Activated naive CD8-positive, alpha-beta T cell treated with anti-CD3 and anti-CD28 coated beads, Interleukin-2, amount 50 U/mL, for 24 hours (primary cell): ENCODE measurements at places on chromosomes 4 and X.

GRCh38 chrX:118536204-118536603 lies 40.6 kb downstream of the DOCK11 start:
- H3K4me1 ChIP-seq, result peaks cover 74% of the 10 kb centered on the region
- H3K36me3 ChIP-seq, result peaks cover 7% of the 10 kb centered on the region
- no peak for DNase-seq
- peak overlapping the region; percentile 90 for H3K27ac ChIP-seq
- no peaks in the 10 kb centered on the region for H3K27me3 ChIP-seq

GRCh38 chrX:31323658-31324057 lies 251.8 kb upstream of the FTHL17 start:
- H3K4me1 ChIP-seq, result no peaks in the 10 kb centered on the region
- no peak overlapping the region for H3K27ac ChIP-seq
- H3K4me3 ChIP-seq, result no peak overlapping the region

DNA sequence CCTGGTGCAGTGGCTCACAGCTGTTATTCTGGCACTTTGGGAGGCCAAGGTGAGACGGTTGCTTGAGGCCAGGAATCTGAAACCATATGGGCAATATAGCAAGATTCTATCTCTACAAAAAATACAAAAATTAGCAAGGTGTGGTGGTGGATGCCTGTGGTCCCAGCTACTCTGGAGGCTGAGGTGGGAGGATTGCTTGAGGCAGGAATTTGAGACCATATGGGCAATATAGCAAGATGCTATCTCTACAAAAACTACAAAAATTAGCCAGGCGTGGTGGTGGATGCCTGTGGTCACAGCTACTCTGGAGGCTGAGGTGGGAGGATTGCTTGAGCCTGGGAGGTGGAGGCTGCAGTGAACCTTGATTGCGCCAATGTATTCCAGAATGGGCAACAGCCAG lies 2.3 kb downstream of the ADGRG4 start:
- H3K4me3 ChIP-seq, result no peak overlapping the region
- peaks cover 2% of the 10 kb centered on the region for H3K27me3 ChIP-seq
- no peak for DNase-seq

DNA sequence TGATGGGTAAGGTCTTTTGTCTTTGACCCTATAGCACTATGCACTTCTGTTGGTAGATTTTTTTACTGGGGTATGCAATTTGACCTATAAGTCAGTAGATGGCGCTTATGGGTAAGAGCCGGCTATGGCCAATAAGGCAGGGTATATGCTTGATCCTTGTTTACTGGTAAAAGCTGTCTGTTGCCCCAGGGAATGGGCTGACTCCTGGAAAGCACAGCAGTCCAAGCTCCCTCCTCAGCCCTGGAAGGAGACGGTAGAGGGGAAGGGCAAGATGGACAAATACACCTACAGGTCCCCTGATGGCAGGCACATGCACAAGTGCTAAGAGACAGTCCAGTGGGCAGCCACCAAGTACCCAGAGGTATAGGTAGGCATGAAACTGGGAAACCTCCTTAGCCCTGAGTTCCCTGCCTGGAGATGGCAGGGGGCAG lies 63.7 kb downstream of the ADAMTS3 start:
- H3K4me1 ChIP-seq, result no peaks in the 10 kb centered on the region
- H3K27me3 ChIP-seq, result no peaks in the 10 kb centered on the region
- no peaks in the 10 kb centered on the region for H3K36me3 ChIP-seq

DNA sequence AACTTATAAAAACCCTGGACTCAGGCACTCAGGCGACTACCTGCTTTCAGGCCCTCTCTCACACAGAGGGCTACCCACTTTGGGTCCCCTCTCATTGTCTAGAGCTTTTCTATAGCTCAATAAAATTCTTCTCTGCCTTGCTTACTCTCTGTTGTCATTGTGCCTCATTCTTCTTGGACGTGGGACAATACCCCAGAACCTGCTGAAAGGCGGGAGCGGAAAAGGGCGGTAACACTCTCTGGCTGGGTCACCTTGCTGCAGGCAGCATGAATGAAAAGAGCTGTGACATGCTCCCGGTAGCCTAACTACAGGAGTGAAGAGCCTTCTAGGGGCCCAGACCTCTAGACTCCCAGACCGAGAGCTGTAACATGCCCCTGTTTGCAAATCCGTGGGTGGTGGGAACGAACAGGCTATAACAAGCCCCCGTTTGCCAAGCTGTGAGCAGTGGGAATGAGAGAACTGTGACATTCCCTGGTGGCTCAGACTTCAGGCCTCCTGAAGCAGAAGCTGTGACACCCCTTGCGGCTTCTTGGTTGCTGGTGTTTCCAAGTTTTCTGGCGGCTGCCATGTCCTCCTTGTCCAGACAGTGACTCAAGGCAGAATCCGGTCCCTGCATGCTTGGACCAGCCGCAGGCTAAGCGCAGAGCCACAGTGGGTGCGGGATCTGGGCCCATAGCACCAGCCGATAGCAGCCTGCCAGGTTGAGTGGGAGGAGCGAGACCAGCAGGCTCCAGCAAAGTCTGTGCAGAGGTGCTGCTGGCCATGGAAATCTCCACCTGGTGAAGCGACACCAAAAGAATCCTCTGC lies 684.6 kb downstream of the ARAP2 start:
- H3K27me3 ChIP-seq, result no peaks in the 10 kb centered on the region
- no peaks in the 10 kb centered on the region for H3K36me3 ChIP-seq
- DNase-seq, result no peak
- H3K27ac ChIP-seq, result no peak overlapping the region

- H3K27ac ChIP-seq, result no peak overlapping the region
- no peaks in the 10 kb centered on the region for H3K27me3 ChIP-seq
- DNase-seq, result no peak
- no peaks in the 10 kb centered on the region for H3K4me1 ChIP-seq
- no peak overlapping the region for H3K4me3 ChIP-seq
- H3K36me3 ChIP-seq, result no peaks in the 10 kb centered on the region
These were observed 399.9 kb downstream of the GASK1B start for GRCh38 chr4:157772907-157773306.

DNA sequence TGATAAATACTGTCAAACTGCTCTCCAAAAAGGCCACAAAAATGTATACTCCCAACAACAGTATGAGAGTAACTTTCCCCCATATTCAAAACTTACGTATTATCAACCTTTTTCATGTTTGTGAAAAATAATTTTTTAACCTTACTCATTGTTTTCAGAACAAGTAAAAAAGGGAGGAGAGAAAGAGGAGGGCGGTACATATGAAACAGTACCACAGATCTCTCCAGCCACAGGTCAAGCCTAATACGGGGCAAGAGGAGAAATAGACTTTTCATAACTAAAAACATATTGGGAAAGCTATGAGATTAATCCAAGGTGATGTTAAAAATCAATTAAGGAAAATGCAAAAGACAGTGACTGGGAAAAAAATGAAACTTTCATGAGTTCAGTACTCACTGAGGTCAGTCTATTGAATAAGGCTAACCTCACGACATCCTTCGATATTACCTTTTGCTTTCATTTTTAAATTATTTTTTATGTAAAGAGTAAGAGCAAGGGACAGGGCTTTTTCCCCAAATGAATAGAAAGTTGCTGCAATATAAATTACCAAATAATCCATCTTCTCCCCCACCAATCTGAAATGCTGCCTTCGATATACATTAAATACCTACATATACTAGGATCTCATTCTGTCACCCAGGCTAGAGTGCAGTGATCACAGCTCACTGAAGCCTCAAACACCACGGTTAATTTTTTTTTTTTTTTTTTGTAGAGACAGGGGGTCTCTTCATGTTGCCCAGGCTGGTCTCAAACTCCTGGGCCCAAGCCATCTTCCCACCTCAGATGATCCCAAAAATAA lies 25.3 kb downstream of the FBXW7 start:
- no peaks in the 10 kb centered on the region for H3K27me3 ChIP-seq
- peaks cover 13% of the 10 kb centered on the region for H3K36me3 ChIP-seq
- peak overlapping the region; percentile 6 for H3K27ac ChIP-seq
- DNase-seq, result no peak

DNA sequence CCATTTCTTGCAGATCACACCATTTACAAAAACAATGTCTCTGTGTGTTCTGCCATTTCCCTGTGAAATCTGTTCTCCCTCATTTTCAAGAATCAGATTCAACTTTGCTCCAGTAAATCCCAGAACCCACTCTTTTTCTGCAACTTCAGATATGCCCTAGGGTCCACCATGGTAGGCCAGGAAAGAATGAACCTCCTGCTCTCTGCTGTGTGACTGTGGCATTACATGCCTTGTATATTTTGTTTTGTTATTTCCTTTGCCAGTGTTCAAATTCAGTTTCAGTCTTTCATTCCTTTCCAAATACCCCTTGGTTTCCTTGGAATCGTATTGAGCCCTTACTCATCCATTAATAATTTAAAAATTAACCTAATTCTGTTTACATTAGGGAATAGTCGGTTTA lies 290.2 kb upstream of the VCX start:
- no peaks in the 10 kb centered on the region for H3K27me3 ChIP-seq
- H3K27ac ChIP-seq, result no peak overlapping the region
- no peaks in the 10 kb centered on the region for H3K36me3 ChIP-seq
- no peak overlapping the region for H3K4me3 ChIP-seq
